ENCODE measurements at places on chromosomes 2 and 18.

DNA sequence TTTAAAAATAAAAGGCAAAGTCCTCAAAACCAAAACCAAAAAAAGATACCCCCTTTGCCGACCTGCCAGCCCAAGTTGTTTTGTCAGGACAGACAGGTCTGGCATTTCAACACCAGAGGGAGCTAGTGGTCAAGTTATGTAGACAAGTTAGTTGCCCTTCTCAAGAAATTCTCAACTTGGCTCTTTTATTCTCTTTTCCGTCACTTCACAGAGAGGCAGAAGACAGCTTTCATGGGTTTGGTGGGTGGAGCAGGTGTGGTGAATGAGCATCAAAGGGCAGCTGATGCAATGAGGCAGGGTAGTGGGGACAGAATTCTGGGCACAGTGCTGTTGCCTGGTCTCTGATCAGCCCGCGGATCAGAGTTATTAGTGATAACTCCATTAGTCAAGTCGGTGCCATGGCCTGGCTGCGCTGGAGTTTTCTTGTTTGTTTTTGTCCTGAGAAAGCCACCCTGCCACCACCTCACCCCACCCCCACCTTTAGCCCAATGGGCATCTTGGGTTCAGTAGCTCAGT lies 303.7 kb upstream of the EPAS1 start:
- DNase-seq = no peak

DNA sequence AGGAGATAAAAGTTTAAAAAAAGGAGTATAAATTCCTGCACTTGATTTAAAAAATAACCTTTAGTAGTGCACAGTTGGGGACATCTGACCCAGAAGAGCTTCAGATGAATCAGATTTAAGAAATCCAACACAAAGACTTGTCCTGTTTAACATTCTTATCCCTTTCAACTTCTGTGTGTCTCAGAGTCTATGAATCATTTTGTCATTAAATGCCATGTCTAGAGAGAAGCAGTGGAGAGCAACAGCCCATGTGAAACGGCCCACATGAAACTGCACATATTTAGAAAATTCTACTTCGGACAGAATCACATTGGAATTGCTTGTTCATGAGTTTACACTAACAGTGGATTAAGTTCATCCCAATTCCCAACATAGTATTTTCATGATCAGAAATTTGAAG lies 278.6 kb downstream of the SLC8A1 start:
- DNase-seq = no peak

DNA sequence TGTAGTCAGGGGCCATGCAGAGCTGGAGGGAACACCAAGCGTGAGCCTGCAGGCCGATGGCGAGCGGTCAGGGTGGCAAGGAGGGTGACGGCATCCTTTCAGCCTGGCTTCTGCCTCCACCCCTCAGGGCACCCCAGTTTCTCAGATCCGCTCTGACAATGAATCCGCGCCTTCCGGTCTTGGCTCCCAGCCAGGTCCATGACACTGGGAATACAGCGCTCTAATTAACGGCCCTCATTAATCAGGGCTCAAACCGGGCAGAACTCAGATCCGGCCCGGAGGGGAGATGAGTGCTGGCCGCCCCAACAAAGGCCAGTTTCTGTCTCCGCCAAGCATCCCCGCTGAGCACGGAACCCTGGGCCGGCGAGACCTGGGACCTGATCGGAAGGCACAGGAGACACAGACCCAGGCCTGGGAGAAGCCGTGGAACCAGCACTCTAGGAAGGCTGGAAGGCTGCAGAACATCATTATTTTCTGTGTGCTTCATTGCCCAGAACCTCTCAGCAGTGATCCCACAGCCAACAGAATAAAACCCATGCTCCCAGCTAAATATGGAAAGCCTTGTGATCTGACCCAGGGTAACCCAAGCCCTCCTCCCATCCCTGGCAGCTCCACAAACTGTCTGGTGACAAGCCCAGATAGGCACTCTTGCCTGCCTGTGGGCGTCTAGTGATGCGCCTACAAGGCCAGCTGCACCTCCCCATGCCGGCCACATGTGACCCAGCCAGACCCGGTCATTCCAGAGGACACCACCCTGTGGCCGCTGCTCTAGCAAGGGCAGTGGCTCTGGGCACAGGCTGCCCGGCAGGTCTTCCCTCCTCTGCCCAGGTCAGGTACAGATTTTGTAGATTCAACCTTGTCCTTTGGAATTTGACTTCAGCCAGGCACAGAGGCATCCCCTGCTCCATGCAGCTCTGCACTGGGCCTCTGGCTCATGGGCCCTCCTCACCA lies 438.7 kb upstream of the MYT1L start:
- DNase-seq = no peak

GRCh38 chr2:38146275-38146906 lies 70.4 kb upstream of the CYP1B1 start:
- no peak for DNase-seq

- no peak for DNase-seq
Observed at GRCh38 chr18:65287652-65288051, 463.2 kb upstream of the CDH7 start.

DNA sequence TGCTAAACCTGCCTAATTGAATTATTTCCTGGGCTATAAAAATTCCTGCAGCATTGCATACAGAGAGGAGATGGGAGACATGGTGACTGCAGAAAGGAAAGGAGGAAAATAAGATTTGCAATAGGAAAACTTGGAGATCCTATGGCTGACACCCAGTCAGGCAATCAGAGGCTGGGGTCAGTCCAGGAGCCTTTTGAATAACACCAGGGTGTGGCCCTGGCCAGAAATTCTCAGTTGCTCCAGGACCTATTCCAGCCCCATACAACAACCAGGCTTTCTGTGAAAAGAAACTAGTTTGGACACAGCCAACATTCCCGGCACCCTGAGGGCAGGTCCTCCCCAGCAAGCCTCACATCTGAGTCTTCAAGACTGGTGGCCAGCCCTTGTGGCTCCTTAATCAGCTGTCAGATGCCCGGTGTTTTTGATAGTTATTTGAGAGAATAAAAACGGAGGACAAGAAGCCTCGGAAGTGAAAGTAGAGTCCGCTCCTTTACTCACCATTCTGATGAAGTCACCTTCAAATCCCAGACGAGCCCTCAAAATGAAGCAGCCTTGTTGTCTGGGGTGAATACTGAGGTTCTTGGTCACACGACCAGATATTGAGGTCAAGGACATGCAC lies 31.1 kb upstream of the GMCL1 start:
- no peak for DNase-seq

DNA sequence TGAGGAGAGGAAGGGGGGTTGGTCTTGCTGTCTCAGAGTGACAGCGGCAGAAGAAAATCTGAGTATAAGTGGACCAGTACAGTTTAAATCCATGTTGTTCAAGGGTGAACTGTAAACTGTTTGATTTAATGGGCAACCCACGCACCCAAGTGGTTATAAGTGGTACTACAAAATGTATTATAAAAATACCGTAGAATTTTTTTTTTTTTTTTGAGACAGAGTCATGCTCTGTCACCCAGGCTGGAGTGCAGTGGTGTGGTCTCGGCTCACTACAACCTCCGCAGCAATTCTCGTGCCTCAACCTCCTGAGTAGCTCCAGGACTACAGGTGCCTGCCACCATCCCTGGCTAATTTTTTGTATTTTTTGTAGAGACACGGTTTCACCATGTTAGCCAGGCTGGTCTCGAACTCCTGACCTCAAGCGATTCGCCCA lies 2.1 kb upstream of the CHCHD5 start:
- DNase-seq = no peak

DNA sequence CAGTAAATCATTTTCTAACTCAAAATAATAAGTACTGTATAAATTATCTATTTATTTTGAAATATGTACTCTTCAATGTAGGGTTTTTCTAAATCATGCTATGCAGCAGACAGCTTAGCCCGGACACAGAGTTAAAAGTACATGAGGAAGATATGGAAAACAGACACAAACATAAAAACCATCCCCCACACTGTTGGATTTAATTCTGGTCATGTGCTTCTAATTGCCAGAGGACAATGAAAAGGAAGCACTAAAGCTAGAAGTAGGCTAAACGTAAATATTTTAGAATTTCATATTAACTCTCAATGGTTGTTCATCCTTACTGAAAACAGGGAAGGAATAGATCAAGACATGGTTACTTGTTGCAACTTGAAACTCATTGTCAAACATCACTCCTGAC lies 420.7 kb downstream of the ERBB4 start:
- no peak for DNase-seq

- DNase-seq = no peak
Observed at GRCh38 chr2:68367953-68368653, 3.0 kb downstream of the PLEK start.

DNA sequence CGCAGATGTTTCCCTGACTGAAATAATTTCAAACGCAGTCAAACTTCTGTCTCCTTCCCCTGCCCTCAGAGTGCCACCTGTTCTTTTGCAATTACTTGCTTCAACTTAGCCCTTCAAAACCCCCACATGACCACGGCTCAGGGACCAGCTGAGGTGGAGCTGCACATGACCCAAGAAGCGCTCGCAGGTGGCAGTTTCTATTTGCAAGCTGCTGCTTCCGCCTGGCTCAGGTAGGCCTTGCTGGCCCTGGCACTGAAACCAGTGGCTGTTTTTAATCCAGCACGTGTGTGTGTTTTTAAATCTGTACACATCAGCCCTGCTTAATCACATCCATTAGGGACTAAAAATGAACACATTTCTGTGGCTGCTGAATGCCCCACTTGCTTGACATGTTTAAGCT lies 95.3 kb downstream of the CCDC93 start:
- DNase-seq = no peak

DNA sequence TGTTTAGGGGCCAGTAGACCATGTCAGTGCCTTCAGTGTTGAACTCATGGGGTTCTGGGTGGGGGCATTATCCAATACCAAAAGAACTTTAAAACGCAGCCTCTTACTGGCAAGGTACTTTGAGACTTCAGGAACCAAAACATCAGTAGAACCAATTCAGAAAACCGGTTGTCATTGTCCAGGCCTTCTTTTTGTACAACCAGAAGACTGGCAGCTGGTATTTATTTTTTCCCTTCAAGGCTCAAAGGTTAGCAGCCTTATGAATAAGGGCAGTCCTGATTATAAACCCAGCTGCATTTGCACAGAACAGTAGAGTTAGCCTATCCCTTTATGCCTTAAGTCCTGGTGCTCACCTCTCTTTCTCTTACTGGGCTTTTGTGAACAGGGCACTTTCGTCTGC lies 113.8 kb upstream of the EML6 start:
- DNase-seq = no peak

DNA sequence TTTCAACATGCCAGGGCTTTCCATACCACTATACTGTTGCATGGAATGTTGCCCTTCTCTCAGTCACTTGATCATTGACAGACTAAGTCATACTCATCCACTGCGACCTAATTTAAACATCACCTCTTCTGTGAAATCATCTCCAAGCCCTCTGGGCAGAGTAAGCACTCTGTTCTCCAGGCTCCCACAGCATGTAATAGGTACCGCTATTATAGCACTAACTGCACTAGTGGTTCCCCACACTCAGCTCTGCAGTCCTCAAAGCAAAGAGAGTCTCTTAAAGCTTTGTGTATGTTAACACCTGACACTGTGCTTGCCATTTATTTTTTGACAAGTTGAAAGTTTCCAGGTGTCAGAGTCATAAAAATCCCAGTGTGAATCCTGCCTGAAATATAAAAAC lies 947.2 kb downstream of the ERBB4 start:
- no peak for DNase-seq

DNA sequence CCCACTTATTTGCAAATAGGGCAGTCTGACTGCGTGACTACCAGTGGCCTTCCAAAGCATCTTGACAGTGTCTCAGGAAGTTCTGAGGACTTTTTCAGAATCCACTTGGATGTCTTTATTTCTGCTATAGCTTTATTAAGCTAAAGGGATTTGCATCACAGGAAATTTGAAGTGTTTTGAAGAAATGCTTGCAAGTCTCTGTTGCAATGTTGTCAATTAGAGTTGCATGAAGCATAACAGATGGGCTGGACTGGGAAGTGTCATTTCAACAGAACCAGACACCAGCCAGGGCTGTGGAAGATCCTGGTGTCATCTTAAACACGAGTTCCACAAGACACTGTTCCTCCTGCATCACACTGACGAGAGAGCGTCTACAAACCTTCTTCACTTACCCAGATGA lies 224.5 kb downstream of the EN1 start:
- DNase-seq = no peak

DNA sequence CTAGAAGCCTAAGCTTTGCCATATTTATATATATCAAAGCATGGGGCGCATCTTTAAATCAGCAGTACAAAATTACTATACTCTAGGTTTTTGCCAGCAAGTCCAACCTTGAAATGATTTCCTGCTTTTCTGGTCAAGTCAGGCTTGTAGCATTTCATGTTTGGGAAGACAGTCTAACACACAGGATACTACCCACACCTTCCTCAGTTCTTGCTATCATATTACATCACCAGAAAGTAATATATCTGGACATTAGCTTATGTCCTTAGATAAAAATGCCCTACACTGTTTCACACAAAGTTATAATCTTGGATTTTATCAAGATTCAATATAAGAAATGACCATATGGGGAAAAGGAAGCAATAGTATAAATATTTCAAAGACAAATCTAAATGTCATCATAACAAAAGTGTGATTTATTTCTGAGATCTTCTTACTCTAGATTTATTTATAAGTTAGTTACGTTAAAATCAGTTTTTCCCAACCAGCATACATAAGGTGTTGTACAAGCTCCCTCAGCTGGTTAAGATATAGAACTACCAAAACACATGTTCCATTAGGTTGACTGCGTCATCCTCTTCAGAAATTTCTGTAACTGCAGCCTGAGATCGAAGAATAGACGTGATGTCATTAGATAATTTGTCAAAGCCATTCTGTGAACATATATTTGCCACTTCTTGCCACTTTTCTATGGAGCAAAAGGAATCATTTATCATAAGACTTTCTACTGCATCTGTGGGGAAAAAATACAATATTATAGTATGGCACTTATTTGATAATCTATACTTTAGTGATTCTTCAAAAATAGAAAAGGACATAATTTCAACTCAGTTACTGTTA lies 56.6 kb downstream of the CLHC1 start:
- no peak for DNase-seq

GRCh38 chr2:189337656-189338055 lies 103.6 kb upstream of the WDR75 start:
- DNase-seq = no peak
